Neural crest cell (in vitro differentiated cells): ENCODE measurements at places on chromosomes 2 and 18.

DNA sequence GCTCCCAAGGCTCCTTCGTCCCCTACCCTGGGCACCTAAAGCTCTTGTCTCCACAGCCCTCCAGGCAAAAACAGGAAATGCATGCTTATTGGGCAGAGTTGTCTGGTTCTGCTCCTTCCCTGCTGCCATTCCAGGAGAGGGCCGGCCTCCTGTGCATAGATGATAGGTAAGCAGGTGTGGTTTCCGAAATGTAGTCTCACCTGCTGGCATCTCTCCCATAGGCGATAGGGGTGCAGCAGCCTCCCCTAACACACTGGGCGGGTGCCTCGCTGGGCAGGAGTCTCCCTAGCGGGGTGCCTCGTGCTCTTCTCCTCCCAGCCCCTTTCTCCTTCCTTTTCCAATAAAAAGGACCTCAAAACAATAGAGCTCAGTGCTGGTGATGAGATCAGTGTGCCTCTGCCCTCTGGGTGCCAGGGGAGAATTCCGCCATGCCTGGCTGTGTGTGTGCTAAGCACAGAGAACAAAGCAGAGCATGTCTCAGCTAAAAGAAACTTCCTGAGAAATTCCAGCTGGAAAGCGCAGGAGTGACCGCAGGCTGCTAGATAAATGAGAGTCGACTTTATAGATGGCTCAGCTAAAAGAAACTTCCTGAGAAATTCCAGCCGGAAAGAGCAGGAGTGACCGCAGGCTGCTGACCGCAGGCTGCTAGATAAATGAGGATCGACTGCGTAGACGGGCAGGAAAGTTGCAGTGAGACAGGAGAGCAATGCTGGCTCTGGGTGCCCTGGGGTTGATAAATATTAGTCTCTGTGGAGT, 11.3 kb upstream of the PXDN start:
- H3K27ac ChIP-seq = no peak overlapping the region
- H3K4me1 ChIP-seq = peaks cover 10% of the 10 kb centered on the region
- H3K4me3 ChIP-seq = no peak overlapping the region
- H3K36me3 ChIP-seq = peaks cover 2% of the 10 kb centered on the region

DNA sequence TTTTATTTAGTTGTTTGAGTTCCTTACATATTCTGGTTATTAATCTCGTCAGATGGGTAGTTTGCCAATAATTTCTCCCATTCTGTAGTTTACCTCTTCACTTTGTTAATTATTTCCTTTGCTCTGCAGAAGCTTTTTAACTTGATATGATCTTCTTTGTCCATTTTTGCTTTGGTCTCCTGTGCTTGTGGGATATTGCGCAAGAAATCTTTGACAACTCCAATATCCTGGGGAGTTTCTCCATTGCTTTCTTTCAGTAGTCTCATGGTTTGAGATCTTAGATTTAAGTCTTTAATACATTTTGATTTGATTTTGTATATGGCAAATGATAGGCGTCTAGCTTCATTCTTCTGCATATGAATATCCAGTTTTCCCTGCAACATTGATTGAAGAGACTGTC, 389.2 kb downstream of the LRP1B start:
- H3K27ac ChIP-seq = no peak overlapping the region
- no peaks in the 10 kb centered on the region for H3K4me1 ChIP-seq
- no peaks in the 10 kb centered on the region for H3K27me3 ChIP-seq
- H3K36me3 ChIP-seq = no peaks in the 10 kb centered on the region

DNA sequence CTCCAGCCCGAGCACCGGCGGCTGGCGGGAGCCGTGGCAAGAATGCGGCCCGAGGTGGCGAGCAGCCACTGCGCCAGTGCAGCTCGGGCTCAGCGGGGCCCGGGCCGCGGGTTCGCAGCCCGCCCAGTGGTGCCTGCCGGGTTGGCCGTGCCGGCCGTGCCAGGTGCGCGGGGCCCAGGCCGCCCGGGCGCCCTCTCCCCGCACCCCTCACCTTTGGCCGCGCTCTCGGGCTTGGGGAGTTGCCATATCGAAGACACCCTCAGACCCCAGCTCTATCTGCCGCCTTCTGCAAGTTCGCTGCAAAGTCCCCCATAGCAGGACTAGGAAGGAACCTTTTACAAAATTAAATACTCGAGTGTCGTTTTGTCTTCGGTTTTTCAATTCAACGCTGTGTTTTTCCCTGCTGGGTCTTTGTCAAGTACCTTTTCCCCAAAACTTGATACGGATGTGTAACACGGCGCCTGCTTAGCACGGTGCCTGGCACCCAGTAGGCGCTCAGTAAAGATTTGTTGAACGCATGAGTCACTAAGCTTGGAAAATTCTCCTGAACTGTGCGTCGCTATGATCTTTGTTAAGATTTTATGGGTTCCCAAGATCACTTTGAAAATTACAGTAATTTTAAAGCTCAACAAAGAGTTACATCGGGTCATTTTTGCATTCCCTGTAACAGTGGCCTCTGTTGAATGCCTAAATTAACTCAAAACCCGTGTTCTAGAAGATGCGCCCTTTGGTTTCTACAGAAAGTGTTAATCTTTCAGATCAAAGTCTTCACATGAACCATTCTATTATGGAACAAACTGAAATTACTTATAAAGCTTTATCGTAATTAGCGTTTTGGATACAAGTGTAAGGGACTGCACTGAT, 750 bp downstream of the STRADB start:
- H3K27ac ChIP-seq = peak overlapping the region; percentile 88
- H3K27me3 ChIP-seq = no peaks in the 10 kb centered on the region
- peak overlapping the region; percentile 97 for H3K4me3 ChIP-seq
- no peaks in the 10 kb centered on the region for H3K36me3 ChIP-seq
- peaks cover 22% of the 10 kb centered on the region for H3K4me1 ChIP-seq

GRCh38 chr2:150188177-150188576, 299.3 kb downstream of the RND3 start:
- H3K4me3 ChIP-seq = no peak overlapping the region
- no peaks in the 10 kb centered on the region for H3K27me3 ChIP-seq
- H3K36me3 ChIP-seq = peaks cover 3% of the 10 kb centered on the region
- peaks cover 9% of the 10 kb centered on the region for H3K4me1 ChIP-seq
- H3K27ac ChIP-seq = no peak overlapping the region

- no peak for DNase-seq
- peaks cover 26% of the 10 kb centered on the region for H3K27me3 ChIP-seq
- no peaks in the 10 kb centered on the region for H3K36me3 ChIP-seq
- H3K4me1 ChIP-seq = no peaks in the 10 kb centered on the region
- H3K27ac ChIP-seq = no peak overlapping the region
- H3K4me3 ChIP-seq = no peak overlapping the region
Observed at GRCh38 chr2:41829052-41829451, 218.8 kb upstream of the PKDCC start.

- H3K4me3 ChIP-seq = no peak overlapping the region
- peaks cover 4% of the 10 kb centered on the region for H3K4me1 ChIP-seq
Observed at GRCh38 chr2:237639836-237640220, 12.4 kb downstream of the LRRFIP1 start.

GRCh38 chr2:43414586-43415135, 181.2 kb downstream of the THADA start:
- H3K27me3 ChIP-seq = no peaks in the 10 kb centered on the region
- H3K36me3 ChIP-seq = peaks cover 3% of the 10 kb centered on the region
- H3K4me1 ChIP-seq = peaks cover 33% of the 10 kb centered on the region
- H3K4me3 ChIP-seq = no peak overlapping the region
- no peak for DNase-seq
